Amniotic epithelial cell (primary cell): ENCODE measurements at places on chromosomes 1 and 21.
A peak's percentile ranks its signal among the peaks of the same experiment; 100 is the strongest.

DNA sequence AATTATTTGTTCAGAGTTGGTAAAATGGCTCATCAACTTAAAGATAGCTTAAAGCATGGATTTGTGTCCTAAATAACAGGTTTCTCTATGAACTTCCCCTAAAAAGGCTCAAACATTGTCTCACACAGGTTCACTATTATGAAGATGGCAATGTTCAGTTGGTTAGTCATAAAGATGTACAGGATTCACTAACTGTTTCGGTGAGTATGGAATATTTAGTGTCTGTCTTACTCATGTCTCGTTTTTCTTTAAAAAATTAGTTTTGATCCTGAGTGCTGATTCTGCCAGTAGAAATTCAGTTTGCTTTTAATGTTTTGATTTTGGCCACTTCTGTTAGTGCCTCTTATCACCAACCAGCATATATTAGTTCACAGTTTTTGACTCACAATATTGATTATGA lies 7.5 kb upstream of the MOV10 start:
- DNase-seq = no peak

DNA sequence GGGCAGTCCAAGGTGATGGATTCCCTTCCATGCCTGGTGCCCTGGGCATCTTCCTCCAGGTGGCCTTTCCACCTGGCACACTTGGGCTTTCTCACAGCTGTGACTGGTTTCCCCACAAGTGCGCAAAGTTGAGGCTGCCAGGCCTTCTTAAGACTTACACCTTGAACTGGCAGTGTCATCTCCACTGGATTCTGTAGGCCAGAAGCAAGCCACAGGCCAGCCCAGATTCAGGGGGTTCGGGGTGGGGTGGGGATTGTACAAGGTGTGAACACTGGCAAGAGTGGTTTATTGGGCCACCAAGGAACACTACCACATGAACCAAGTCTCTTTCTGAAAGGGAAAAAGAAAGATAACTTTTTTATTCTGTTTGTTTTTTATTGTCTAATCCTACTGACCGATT lies 27.2 kb downstream of the DYRK1A start:
- no peak for DNase-seq

- DNase-seq = no peak
These were observed 95.9 kb downstream of the DDX20 start for GRCh38 chr1:111851552-111851951.

- DNase-seq = no peak
These were observed 13.3 kb upstream of the TFF1 start for GRCh38 chr21:42379426-42380215.

DNA sequence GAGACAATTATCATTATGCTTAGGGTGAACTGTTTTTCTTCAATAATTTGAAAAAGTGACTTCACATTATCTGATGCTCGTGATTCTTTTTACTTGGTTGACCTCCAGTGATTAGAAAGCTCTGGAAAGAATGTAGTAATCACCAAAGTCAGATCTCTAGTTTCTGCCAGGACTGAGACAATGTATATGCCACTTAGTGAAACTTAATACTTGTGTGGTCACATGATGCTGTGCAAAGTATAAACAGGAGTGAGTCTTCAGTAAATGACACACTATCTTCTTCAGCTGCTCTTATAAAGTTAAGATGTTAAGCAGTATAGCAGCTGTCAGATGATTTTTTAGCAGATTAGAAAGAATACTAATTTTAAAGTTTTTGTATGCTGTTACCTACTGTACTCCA lies 17.2 kb downstream of the VCAM1 start:
- peak; percentile 49 for DNase-seq

- no peak for DNase-seq
These were observed 11.8 kb downstream of the NOS1AP start for GRCh38 chr1:162081316-162081715.

DNA sequence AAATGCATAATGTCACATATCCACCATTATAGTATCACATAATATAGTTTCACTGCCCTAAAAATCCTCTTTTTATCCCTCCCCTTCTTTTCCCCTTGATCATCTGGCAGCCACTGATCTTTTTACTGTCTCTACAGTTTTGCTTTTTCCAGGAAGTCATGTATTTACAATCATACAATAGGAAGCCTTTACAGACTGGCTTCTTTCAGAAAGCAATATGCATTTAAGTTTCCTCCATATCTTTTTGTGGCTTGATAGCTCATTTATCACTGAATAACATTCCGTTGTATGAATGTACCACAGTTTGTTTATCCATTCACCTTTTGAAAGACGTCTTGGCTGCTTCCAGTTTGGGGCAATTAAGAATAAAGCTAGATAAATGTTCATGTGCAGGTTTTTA lies 14.3 kb upstream of the WDTC1 start:
- peak; percentile 68 for DNase-seq

DNA sequence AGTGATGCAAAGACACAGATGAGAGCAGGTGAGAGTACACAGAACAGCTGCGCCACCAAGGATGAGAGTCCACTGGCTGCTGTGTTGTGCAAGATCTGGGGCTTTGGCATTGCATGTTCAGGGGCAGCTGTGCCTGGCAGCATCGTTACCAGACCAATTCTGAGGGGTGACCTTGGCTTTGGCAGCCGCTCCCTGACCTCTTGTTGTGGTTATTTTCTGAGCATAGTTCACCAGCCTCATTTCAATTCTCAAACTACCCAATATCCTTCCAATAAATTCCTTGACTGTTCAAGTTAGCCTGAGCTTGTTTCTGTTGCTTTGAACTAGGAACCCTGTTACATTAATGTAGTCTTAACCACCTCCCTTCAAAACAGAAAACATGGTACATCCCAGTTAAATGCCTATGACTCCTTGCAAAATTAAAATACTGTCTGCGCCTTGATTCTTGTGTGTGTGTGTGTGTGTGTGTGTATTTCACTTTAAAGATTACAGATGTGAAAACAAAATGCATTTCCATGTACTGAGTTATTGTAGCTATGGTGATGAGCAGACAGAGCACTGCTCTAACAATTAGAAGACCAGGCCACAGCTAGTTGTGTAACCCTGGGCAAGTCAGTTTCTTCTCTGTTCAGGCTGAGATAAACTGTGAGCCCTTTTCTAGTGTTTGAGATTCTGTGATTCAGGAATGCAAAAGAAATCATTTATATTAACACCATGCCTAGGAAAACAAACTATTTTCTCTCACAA lies 106.3 kb upstream of the GUCA2B start:
- DNase-seq = peak; percentile 64

GRCh38 chr1:90402893-90403849 lies 313.9 kb downstream of the BARHL2 start:
- DNase-seq = peak; percentile 94

DNA sequence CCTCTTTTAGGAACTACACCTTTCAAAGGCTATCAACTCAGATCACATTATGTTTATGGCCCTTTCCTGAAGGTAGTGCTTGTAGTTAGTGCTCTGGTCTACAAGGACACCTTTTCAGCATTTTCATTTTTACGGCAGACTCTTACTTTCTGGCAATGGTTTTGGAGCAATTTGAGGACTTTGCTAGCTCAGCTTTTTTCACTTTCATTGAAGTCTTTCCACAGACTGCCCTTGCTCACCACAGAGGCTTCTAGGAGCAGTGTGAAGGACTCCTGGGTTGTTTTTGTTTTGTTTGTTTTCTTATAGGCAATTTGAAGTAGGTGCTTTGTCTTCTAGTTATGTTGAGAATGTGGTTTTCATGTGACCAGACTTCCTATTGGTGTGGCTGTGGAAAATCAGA lies 43.1 kb downstream of the CD55 start:
- DNase-seq = no peak

DNA sequence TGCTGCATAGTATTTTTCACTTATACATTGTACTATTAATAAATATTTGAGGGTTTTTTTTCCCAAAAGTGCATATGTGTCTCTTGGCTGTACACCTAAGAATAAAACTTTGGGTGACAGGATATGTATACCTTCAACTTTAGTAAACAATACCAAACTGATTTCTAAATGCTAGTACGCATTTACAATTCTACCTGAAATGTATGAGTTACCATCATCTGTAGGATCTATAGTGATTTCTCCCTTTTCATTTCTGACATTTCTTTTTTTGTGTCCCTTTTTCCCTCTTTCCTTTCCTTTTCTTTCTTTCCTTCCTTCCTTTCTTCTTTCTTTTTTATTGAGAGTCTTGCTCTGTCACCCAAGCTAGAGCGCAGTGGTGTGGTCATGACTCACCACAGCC lies 16.7 kb upstream of the BMP8B start:
- DNase-seq = no peak

DNA sequence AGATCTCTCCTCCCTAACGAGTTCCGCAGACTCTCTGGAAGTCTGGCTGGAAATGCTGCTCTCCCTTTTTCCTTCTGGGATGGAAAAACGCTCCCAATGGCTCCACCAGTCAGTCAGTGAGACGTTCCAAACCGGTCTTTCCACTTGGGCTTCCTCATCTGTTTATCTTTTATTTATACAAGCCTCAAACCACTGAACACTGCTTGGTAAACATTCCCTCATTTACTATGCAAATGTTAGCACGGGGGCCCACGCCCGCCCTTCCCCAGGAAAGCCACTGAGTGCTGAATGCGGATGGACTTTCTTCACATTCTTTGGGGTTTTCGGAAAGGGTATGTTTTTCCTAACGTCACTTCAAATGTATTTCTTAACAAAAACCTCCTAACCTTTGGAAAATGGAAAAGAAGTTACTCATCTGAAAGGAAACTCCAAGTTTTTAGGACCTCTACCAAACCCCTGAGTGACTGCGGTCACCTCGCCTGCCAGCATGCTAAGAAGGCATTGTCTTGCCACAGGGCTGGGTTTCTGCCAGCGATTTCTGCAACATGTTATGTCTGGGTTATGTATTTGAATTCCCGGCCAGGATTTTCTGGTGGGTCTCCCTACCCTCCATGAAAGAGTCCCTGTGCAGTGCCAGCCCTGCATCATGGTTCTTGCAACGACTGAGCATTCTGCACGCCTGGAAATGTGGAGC lies 14.0 kb upstream of the UMODL1 start:
- peak; percentile 59 for DNase-seq

- no peak for DNase-seq
These were observed 19.8 kb downstream of the PLA2G2D start for GRCh38 chr1:20099533-20099932.

DNA sequence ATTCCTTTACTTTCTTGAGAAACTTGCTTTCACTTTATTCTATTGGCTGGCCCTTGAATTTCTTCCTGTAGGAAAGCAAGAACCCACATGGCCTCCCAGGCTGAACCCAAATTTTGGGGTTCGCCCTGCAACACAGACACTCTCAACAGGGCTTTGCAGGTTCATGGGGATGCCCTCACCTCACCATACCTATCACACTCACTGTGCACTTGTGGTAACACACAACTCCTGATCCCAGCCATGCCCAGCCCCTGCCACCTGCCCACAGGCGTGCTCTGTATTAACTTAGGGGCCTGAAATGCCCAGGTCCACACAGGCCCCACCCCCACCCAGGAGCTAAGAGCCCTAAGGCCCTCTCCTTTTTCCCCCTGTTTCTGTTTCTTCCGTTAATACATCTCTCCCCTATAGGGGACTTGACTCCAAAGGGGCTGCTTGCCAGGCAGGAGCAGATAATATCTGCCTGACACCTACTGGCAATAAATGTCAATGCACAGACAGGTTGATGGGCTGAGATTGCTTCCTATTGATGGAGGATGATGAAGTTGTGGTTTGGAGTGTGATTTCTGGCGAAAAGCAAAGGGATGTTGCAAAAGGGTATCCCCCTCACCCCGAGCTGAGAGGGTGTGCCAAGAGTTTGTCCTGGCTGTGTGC lies 171.5 kb downstream of the AJAP1 start:
- DNase-seq = no peak

GRCh38 chr1:227314014-227314848 lies 4.1 kb downstream of the CDC42BPA start:
- no peak for DNase-seq

- no peak for DNase-seq
These were observed 60.1 kb downstream of the PRDM16 start for GRCh38 chr1:3129133-3129490.

DNA sequence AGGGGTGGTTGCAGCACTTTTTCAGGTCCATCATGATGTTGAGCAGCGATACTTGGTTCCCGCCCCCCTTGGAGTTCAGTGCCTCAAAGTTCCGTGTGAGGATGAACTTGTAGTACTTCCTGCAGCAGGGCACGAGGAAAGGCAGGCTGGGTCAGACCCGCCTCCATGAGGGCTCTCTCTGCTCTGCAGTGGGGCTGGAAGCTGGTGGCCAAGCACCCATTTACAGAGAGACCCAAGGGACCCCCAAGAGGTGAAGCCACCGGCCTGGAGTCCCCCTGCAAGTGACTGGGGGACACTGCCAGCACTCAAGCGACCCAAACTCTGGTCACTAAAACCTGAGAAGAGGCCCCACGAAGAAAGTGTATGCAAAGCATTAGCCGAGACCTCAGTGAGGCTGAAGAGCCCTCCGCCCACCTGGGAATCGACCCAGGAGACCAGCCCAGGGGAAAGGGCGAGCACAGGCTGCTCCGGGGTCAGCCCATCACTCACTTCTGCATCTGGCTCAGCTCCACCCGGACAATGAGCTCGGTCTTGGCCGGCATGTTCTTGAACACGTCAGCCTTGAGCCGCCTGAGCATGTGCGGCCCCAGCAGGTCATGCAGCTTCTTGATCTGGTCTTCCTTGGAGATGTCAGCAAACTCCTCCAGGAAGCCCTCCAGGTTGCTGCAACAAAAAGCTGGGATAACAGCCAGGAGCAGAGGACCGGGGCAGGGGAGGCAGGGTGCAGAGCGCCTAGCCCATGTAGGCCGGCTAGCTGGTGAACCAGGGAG lies 45.2 kb downstream of the CHD5 start:
- DNase-seq = no peak

- DNase-seq = no peak
These were observed 25.0 kb downstream of the PTGFRN start for GRCh38 chr1:116934586-116935207.

GRCh38 chr1:215243345-215244054 lies 161.0 kb downstream of the KCNK2 start:
- no peak for DNase-seq

DNA sequence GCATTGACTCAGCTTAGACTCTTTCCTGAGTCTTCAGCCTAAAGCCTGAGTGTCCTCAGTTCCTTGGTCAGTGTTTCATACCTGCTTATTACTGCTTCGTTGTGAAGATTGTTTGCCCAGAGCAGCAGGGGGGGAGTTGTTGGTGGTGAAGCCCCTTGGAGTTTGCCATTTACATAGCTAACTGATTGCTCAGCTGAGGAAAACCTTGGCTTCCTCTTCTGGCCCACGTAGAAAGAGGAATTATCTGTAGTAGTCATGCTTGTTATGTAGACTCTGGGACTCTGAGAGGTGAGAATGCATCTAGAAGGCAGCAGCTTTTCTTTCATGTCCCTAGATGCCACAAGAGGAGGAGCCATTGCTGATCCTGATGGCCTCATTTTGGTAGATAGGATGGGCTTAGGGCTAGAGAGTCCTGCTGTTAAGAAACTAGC lies 125.9 kb downstream of the MAST2 start:
- DNase-seq = peak; percentile 94

DNA sequence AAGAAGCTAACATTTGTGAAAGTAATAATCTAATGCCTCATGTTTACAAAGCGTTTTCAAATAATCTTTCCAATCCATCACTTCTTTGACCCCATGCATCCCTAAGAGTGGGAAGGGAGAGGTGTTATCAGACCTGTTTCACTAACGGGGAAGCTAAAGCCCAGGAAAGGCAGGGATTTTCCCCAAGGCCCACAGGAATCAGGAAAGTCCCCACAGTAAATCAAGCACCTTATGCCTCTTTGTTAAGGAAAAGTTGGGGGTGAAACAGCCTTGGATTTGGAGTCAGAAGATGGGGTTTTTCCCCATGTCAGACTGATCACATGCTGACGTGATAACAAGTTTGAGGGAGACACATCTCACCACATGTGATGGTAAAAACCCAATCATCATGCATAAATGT lies 20.0 kb upstream of the ANGPTL7 start:
- no peak for DNase-seq
